ENCODE measurements at places on chromosomes 1 and 21.

DNA sequence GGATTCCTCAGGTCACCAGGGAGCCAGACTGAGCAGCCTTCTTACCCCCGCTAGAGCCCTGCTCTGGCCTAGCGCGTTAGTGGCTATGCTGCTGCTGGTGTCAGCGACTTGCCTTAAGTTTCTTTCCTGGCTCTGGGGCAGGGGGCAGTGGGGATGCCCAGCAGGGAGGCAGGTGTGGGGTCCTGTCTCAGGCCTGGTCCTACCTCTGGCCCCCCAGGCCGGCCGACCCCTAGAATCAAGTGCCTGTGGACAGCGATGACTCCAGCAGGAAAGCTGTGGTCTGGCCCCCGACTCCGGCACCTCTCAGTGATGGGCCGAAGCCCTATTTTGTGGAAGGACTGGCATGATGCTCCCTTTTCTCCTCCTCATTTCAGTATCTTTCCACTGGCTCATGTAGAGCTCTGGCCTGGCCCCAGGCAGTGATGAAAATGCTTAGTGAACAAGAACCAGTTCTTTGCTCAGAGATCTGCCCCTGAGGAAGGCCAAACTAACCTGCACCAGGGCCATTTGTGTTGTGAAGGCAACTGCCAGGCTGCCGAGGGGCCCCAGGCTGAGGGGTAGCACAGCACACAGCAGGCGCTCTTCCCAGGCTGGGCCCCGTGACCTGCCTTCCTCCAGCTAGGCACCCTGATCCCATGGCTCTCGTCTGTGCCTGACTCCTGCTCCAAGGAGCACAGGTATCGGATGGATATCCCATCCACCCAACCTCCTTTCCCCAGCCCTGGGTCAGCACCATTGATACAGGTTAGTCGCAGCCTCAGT, 23.7 kb downstream of the MRPL37 start:
- no peak for DNase-seq

- no peak for DNase-seq
Measured at GRCh38 chr1:24094554-24094953, 17.4 kb downstream of the MYOM3 start.

DNA sequence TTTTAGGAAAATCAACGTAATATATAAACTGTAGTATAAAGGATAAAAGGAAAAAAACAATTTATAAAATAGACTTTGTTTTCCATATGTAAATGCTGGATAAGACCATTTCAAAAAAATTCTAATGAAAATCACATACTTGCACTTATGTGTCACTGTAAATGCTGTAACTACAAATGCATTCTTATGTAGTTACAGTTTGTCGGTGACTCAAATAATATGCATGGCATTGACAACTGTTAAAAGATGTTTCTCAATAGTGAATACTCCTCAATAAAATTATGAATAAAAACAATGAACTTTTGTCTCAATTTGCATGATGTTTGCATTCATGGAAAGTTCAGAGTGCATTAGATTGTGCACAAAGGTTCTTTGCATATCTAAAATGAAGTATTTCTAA, 614.0 kb upstream of the CHRM3 start:
- DNase-seq = no peak

DNA sequence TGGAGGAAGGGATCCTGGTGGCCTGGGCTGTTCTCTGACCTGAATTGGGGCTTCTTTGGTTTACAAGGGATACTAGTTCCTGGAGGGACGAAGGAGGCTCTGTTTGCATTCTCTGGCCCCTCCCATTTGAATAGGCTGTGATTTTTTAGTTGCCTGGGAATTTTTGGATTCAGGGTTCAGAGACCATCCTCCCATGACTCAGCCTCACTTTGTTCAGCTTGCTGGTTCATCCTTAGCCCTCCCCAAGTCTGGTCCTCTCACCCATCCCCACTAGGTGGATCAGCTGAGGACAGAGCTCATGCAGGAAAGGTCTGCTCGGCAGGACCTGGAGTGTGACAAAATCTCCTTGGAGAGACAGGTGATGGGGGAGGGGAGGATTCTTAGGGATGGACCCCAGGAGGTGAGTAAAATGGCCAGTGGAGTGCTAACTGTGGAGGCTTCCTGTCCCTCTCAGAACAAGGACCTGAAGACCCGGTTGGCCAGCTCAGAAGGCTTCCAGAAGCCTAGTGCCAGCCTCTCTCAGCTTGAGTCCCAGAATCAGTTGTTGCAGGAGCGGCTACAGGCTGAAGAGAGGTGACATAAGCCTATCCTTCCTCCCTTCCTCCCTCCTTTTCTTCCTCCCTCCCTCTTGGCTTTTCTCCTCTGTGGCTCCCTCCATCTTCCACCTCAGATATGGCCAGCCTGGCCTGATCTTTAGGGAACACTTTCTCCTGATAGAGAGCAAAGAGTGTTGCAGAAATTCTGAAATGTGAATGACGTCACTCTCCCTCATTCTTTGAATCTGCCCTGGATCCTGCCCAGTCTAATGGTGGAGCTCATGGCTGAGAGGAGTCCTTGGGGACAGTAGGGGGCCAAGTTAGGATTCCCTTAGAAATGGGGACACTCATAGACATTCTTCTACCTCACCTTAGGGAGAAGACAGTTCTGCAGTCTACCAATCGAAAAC, 4.5 kb upstream of the TUFT1 start:
- no peak for DNase-seq

DNA sequence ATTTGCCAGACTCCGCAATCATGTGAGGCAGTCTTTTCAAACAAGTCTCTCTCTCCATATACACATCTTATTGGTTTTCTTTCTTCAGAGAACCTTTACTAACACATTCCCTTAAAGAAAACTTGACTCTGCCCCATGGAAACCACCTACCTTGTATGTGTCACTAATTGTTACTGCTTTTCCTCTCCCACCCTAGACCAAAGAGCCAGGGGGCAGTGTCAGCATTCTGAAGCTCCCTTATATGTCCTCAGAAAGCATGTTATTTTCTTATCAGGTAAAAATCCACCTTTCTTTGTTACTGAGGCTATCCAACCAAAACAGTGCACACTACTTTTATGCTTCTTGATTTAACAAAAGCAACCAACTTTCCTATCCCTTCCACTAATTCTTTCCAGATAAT, 98.9 kb upstream of the SLC5A9 start:
- DNase-seq = no peak

- DNase-seq = no peak
Measured at GRCh38 chr1:200665861-200666260, 3.8 kb downstream of the DDX59 start.

DNA sequence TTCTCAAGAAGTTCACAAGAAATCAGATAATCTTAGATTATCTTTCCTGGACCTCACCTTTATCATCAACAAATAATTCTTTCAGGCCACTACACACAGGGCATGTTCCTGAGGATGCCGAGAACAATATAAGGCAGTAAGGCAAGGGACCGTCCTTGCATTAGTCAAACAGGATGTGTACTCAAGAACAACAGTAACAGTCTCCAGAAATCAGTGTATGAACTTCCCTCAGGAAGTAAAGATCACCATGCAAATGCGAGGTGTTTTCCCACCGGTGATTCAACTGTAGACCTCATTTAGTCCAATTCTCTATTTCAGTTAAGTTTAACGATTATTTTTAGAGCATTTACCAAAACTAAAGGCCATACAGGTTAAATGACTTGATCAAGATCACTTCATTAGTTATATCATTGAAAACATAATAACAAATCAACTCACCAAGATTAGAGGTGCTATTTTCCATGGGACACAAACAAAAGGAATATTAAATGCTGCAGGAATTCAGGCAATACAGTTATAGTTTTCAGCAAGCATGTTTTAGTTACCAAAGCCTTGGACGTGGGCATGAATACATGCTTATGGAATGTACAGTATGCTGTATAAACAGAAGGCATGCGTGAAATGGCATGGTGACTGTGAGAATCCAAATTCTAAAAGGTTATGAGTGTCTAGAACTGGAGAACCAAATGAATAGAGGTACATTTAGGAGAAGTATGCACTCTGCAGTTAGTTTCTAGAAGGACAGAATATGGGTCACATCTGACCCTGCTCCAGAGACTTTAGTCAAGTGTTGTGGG, 145.2 kb downstream of the TNR start:
- no peak for DNase-seq

DNA sequence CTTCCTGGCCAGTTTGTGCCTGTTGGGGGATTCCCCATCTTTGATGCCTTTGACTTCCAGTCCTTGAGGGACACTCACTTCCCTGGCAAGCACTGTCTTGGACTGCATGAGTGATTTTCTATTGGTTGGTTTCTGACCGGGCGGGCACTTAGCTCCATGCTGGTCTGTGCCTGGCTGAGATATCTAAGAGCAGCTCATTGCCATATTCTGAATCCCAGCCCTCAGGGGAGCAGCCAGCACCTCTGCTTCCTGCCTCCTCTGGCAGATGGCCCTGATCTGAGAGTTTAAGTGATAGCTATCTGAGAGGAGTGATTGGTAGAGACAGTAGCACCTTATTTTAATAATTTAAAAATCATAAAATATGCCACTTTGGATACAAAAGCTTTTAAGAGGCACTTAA, 52.5 kb downstream of the DISC1 start:
- no peak for DNase-seq

GRCh38 chr1:21852282-21853130, 40.4 kb downstream of the LDLRAD2 start:
- no peak for DNase-seq

- no peak for DNase-seq
Measured at GRCh38 chr1:81452693-81453366, 347.9 kb upstream of the ADGRL2 start.

DNA sequence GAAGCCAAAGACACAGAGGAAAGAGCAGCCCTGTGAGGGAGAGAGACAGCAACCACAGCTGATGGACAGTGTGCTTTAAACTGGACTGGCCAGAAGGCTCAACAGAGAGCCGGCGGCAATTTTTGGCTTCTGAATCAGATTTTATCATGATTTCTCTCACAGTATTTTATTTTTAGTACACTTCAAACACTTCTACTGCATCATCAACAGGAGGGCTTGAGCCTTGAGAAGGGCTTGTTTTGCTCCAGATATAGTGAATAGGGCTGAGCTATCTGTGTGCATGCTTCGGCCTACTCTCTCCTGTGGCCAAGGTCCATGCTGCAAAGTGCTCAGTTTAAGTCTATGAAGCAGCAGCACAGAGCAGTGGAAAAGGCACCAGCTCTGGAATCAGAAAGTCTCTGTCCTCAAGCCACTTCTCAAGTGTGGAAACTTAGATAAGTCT, 33.3 kb downstream of the ADCY10 start:
- DNase-seq = no peak

GRCh38 chr1:227343727-227344551, 25.6 kb upstream of the CDC42BPA start:
- DNase-seq = no peak

- DNase-seq = no peak
Measured at GRCh38 chr1:152965853-152966252, 4.6 kb upstream of the SPRR4 start.

GRCh38 chr1:29893806-29894205, 657.5 kb downstream of the PTPRU start:
- no peak for DNase-seq

GRCh38 chr1:43453442-43454269, at the start of gene HYI:
Gene HYI, minus strand, starts transcription at chr1:43453931. Its CDS starts 138 bp downstream, at chr1:43453793.
- DNase-seq = no peak

GRCh38 chr1:204258213-204259115, 44.7 kb upstream of the GOLT1A start:
- DNase-seq = no peak

- no peak for DNase-seq
Measured at GRCh38 chr1:100995198-100995988, 30.2 kb downstream of the DPH5 start.

DNA sequence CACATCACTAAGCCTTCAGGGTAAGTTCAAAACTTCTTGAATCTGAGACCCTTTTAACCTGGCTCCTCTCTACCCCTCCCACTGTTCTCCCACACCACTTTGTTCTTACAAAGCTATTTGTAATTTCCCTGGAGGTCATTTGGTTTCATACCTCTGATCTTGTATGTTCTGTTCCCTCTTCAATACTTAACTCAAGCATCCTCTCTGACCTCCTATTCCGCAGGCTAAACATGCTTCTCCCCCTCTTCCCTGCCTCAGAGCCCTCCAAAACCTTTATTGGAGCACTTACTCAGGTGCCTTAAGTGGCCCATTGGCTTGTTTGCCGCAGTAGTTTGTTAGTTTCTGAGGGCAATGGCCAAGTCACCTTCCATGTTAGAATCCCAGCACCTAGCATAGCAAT, 54.8 kb downstream of the SSX2IP start:
- DNase-seq = no peak

DNA sequence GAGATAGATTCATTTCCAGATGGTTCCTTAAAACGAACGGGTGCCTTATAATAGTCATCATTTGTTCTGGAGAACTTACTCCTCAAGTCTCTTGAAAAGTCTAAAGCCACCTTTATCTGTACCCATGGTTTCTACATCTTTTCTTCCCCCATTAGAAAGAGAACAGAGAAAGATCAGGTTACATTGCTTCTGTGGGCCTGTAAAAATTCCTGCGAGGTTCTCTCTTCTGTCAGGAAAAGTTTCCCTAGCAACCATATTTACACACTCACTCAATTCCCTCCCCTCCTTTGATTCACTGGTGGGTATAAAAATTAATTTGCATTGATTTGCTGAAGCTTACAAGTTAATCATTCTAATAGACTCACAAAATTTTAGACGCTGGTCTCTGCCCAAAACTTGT, 6.7 kb downstream of the PHC2 start:
- DNase-seq = no peak

- DNase-seq = no peak
Measured at GRCh38 chr1:164771041-164771618, 212.1 kb downstream of the PBX1 start.

- peak; percentile 23 for DNase-seq
Measured at GRCh38 chr1:84996846-84997666, at the start of gene MCOLN2. Gene MCOLN2, minus strand, starts transcription at chr1:84997113. Its CDS starts 241 bp downstream, at chr1:84996872.

DNA sequence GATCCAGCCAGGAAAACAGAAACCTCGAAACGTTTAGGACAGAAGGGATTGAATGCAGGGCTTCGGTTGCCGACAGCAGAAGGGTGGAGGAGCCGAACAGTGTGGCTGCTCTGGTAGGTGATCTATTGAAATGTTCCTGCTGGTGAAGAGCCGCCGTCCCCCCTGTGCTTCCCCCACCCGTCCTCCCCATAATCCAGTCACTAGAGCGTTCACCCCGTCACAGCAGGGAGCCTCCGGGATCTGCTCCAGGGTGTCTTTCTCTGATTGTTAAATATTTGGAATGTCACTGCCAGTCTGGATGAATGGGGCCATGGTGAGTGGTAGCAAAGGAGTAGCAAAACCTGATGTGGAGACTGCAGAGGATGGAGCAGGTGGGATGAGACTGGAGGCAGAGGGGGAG, 255.1 kb upstream of the CSF3R start:
- DNase-seq = no peak

DNA sequence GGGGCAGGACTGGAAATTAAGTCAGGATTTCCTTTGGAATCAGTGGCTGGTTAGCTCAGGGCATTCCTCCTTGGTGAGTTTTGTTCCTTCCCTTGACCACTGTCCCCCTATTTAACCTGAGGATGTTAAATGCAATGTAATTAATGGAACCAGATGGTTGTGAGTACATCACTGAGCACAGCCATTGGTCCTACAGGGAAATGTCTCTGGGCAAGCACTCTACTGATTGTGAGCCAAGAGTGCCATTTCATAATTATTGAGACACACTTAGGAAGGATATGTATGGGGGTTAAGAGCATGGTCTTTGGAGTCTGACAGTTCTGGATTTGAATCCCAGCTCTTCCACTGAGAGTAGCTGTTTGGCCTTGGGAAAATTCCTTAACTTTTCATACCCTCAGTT, 74.4 kb downstream of the SPAG17 start:
- no peak for DNase-seq

- no peak for DNase-seq
Measured at GRCh38 chr1:245558069-245558468, 403.3 kb downstream of the KIF26B start.

GRCh38 chr1:205492774-205493173, 11.7 kb upstream of the CDK18 start:
- DNase-seq = no peak

Data from T-helper 2 cell (primary cell).